ENCODE measurements at places on chromosomes 6 and 20.

DNA sequence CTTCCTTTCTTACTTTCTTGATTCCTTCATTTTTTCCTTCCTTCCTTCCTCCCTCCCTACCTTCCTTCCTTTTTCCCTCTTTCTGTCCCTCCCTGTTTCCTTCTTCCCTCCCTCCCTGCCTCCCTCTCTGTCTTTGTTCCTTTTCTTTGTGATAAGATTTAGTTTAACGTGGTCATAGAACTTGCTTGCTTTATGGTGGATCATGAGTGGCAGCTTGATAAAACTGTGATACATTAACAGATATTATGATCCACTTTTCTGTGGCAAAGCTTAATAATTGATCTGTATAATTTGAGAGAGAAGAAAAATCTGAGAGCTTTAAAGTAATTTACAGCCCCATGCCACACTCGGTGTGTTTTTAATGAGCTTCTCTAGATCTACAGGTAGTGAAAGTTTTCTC lies 280.5 kb downstream of the RNF144B start:
- no peak for DNase-seq

- no peak for DNase-seq
These were observed 161.3 kb upstream of the PHACTR1 start for GRCh38 chr6:12555267-12555666.

DNA sequence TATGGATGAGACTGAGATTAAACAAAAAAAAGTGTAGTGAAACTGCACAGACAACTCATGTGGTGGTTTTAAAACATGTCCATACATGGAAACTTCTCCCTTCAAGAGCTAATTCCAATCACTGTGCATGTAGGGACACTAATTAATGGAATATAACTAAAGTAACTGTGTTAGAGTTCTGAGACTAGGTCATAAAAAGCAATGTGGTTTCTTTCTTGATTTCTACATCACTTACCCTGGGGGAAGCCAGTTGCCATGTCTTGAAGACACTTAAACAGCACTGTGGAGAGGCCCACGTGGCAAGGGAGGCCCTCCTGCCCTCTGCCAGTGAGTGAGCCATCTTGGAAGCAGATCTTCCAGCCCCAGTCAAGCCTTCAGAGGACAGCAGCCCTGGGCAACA lies 118.2 kb upstream of the DST start:
- no peak for DNase-seq

DNA sequence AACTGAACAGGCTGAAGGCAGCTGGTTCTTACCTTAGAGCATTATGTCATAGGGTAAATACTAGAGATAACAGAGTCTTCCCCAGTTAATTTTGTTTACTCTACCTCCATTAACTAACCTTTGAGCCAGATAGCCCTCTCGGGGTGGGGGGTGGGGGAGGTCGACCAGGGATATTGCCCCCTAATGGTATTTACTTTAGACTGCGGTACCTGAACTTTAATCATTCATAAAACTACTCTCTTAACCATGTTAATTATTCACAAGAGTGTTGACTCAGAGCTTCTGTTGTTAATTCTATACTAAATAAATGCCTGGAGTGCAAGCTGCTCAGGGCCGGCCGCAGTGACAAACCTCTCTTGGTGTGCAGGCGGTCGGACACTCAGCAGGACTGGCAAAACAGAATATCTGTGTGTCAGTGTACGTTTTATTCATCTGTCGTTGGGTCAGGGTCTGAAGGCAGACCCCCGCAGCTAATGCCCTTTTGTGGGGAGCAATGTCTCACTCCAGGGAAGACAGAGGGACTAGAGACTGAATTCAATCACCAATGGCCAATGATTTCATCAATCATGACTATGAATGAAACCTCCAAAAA lies 152.4 kb upstream of the COL21A1 start:
- no peak for DNase-seq

DNA sequence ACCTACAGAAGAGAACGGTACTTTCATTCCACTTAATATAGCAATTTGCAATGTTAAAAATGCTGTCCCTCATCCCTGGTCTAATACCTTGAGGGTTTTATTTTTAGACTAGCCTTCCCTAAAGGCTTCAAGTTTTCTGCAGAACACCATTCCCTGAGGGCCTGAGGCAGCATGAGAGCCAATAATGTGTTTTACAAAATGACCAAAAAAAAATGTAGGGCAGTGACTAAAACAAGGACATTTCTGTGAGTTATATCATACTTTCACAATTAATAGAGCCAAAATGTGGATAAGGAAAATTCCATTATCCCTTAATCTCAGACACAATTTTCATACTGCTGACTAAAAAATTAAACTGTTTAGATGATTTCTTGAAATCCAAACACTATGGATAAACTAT lies 22.7 kb downstream of the GPR63 start:
- no peak for DNase-seq

GRCh38 chr6:166703149-166703710 lies 76.2 kb upstream of the RPS6KA2 start:
- DNase-seq = no peak
